Cortex of kidney (tissue), 1 donor: ENCODE measurements at places on chromosomes 4 and X.

- DNase-seq, result no peak
Observed at GRCh38 chrX:29257521-29257920, 670.3 kb downstream of the IL1RAPL1 start.

DNA sequence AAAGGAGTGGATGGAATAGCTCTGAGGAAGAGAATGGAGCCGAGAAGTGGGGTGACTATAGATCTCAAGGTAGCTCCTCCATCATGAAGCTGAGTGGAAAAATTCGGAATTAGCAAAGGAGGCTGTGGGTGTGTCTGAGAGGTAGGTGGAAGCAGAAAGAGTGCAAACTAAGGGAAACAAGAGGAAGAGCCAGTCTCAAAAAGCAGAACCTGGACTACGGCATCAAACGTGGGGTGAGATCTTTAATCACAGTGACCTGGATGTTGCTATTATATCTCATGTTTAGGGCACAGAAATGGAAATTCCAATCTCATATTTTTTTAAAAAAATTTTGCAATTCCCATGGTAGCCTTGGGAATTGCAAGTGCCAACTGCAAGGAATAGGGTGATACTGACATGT lies 162.5 kb upstream of the RASGEF1B start:
- DNase-seq, result no peak

- DNase-seq, result no peak
Observed at GRCh38 chr4:86036736-86037135, 323.1 kb downstream of the MAPK10 start.

DNA sequence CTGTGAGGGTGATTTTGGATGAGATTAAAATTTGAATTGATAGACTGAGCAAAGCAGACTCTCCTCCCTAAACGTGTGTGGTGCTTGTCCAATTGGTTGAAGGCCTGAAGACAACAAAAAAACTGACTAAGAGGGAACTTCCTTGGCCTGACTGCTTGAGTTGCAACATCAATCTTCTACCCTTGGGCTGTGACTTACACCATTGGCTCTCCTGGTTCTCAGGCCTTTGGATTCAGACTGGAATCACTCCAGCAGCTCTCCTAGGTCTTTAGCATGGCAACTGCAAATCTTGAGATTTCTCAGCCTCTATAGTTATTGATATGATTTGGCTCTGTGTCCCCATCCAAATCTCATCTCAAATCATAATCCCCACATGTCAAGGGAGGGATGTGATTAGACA lies 49.7 kb upstream of the IGFBP7 start:
- DNase-seq, result no peak

DNA sequence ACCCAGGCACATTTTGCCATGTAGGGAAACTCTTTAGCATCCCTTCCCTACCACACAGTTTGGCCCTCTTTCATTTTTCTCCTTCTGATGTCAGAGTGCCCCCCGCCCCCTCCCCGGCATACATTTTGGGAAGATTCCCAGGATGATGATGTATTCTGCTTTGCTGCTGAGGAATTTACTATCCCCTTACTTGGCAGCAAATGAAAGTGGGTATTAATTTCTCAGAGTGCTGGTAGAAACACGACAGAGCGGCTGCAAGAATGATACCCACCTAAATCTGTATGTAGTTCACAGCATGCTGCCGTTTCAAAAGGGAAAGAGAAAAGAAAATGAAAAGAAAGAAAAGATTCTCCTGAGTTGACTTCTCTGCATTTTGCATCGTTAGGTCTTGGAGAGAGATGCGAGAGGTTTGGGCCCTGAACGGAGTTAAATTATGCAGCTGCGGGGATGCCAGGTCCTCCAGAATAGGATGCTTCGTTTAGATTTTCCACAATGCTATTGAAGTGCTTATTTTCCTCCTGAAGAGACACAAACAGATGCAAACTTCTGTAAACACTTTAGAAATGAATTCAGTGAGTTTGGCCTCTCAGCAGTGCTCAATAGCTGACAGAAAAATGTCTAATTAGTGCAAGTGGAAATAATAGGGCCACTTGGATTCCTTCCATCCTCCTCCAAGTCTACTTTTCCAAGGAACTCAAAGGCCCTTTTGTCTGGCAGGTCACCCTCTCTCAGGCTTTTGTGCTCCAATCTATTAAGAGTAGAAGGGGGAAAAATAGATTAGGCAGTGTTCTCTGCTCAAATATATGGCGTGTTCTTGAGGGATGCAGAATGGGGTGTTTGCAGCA lies 106.2 kb downstream of the ALPK1 start:
- DNase-seq, result no peak

DNA sequence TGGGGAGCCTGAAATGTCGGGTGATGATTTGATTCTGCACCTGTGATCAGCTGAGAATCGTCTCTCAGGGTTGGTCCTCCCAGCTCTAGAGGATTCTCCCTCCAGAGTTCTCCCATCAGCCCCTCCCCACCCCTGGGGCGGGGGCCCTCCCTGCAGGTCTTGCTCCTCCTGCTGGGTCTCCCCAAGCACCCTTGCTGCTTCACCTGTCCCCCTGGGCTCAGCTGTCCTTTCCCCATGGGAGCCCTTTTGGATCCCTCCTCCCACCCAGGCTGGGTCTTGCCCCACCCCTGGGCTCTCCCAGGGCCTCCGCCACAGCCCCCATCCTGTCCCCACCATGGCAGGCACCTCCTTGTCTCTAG lies 22.2 kb downstream of the PSAPL1 start:
- DNase-seq, result no peak
